ENCODE measurements at places on chromosomes 5 and 9.

DNA sequence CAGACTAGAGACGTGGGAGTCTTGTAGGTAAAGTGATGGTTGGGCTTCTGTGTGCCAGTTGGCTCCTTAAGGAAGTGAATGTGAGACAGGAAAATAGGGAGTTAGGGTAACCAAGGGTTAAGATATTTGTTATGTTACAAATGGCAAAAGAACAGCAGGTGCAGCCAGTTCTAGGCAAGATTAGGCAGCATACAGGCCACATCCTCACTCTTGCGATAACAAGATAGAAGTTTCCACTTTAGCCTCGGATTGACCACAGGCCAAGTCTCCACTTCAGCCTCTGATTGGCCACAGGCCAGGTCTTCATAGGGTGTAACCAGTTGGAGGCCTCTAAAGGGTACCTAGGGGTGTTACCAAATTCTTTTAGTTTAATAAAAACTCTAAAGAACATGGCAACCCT is 54.6 kb upstream of the ABCA1 start:
- no peak for DNase-seq

DNA sequence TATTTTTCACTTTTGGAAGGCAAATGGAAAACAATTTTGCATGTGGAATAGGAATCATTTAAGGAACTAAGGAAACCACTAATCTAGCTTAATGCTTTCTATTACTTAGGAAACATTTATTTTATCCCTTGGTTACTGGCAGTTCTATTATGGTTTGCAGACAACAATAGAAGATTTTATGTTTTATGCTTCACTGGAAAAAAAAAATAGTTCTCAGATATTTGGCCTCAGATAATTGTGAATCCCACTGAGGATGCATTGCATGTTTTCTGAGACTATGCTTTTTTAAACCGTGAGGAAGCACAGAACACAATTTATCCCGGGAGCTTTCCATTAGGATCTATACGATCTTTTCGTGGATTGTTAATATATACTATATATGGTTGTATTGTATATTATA is 356.9 kb downstream of the CSNK1G3 start:
- no peak for DNase-seq

- DNase-seq: no peak
Observed at GRCh38 chr5:3104429-3105060, 353.1 kb upstream of the IRX2 start.

GRCh38 chr5:167503926-167504720 is 787.3 kb upstream of the WWC1 start:
- DNase-seq: no peak

GRCh38 chr9:36791222-36791950 is 218.7 kb downstream of the MELK start:
- DNase-seq: no peak

DNA sequence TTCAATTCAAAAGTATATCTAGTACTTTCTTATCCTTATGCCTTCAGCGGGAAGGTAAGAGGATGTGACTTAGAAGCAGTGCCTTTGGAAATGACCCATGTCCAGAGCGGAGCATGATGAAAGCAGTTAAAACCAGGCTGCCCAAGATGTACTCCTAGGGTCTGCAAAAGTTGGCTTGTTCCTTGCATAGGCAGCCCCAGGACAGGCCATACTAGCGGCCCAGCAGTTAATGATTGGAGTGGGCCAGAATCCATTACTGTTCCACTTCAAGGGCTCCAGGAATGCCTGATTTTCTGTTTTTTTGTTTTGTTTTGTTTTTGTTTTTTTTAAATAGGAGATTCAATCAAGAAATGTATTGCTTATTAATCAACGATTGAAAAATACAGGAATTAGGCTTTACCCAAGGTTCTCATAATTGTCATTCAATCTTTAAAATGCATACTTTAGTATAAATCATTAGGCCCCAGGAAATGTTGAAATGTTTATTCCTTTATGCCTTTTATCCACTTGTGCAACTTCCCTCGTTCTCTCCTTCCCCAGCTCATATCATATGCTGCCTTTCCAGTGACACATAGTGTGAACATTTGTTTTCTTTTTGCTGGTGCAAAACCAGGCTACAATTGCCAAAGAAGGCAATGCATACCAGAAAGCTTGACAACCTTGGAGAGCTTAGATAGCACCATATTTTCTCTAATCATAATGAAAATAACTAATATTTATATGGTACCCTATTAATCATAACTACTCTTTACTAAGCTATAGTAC is 190.8 kb downstream of the ARHGEF28 start:
- no peak for DNase-seq

- DNase-seq: no peak
Observed at GRCh38 chr9:123457583-123457982, 101.6 kb downstream of the CRB2 start.

GRCh38 chr9:93475856-93476255 is 22.5 kb upstream of the FAM120AOS start:
- DNase-seq: no peak

- peak; percentile 88 for DNase-seq
Observed at GRCh38 chr9:115923903-115924668, 229.5 kb upstream of the PAPPA start.

DNA sequence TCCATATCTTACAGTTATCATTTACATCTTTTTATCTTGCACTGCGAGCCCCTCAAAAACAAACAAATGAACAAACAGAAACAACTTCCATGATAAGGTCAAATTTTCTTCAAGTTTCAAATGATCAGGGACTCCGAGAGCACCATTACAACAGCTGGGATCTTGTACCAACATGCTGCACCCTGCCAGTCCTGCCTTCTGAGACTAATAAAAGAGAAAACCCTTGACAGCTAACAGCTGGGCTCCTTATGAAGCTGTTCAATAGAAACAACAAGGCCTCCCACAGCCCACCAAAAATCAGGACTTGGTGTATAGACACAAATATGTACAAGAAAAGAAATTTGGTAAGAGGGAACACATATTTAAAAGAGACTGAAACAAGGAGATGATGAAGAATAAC is 985.3 kb upstream of the DMAC1 start:
- no peak for DNase-seq

GRCh38 chr9:69671311-69671878 is 776 bp downstream of the APBA1 start:
- no peak for DNase-seq

DNA sequence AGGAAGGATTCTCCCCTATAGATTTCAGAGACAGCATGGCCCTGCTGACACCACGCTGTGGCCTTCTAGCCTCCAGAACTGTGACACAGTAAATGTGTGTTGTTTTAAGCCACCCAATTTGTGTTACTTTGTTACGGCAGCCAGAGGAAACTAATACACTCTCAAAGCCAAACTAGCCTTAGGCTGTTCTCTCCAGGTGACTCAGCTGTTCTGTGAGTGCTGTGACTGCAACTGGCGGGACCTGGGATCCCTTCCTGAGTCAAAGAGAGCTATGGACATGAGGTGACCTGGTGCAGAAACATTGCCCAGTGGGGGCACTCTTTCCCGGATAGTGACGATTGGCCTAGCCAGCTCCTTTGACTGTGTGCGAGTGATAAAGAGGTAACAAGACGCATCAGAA is 14.0 kb upstream of the MLANA start:
- no peak for DNase-seq

- no peak for DNase-seq
Observed at GRCh38 chr5:108747111-108747773, 455 bp upstream of the FER start.

- no peak for DNase-seq
Observed at GRCh38 chr5:151174612-151175101, 17.1 kb upstream of the ANXA6 start.

DNA sequence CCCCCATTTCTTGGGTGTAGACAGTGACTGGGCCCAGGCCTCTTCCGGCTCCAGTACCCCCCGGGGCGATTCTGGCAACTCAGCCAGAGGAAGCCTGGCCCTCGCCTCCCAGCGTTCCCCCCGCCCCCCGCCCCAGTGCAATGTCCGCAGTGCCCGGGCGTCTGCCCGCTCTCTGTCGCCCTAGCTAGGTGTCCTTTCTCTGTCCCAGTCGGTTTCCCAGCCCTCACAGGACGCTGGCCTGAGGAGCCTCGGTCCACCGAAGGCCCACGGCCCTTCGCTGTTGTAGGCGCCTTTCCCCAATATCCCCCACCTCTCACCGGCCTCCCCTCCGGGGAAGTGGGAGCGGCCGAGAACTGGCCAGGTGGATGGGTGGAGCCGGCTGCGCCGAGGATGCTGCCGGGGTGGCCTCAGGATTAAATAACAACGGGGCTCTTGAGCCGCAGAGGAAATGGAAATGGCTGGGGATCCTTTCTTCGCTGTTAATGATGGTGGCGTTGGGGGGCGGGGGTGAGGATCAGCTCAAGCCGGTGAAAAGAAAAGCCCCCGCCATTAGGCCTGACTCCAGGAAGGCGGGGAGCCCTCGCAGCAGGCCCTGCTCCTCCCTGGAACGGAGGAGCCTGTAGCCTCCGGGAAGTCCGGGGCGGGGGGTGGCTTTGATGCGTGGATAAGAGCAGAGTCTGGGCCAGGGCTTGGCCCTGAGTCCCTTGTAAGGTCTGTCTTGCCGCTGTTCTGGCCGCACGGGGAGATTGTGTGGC is 1.1 kb upstream of the SPRY4 start:
- DNase-seq: no peak

DNA sequence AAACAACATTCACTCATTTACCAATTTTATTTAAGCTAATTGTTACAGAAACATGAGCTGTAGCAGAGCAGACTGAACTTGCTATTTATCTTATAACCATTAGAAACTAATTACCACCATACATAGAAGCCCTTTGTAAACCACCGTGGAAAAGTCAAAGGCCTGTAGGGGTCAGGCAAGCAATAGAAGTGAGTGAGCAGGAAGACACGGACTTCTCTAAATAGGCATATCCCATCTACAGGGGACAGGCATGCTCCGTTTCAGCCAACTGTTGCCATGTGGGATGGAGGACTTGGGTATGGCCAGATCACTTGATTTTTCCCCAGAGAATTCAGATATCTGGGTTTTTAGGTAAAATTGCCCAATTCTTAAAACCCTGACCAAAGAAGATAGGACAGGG is 44.8 kb downstream of the PRRC1 start:
- DNase-seq: no peak

DNA sequence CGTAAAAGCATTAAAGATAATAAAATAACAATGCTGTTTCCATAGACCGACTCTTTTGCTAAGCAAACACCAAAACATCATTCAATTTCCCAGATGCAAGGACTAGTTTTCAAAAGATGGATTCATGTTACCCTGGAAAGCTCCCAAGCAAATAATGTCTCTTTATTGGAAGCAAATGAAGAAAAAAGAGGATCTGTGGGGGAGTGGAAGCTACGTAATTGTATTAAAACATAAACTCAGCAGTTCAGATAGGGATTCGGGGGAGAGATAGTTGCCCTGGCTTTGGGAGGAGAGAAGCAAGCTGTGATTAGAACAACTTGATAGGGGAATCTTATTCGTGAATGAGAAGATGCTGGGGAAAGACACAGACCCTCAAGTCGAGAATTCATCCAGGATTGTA is 491.0 kb upstream of the CLINT1 start:
- no peak for DNase-seq

- DNase-seq: no peak
Observed at GRCh38 chr5:117326997-117327396, 752.4 kb upstream of the SEMA6A start.

DNA sequence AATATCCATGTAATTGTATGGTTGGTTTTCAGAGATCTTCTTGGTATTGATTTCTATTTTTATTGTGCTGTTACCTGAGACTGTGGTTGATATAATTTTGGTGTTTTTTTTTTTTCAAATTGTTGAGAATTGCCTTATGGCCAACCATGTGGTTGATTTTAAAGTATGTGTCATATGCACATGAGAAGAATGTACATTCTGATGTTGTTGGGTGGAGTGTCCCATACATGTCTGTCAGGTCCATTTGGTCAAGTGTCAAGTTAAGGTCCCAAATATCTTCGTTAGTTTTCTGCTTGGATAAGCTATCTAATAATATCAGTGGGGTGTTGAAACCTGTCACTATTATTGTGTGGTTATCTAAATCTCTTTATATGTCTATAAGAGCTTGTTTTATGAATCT is 160.0 kb upstream of the ITGA1 start:
- DNase-seq: no peak

DNA sequence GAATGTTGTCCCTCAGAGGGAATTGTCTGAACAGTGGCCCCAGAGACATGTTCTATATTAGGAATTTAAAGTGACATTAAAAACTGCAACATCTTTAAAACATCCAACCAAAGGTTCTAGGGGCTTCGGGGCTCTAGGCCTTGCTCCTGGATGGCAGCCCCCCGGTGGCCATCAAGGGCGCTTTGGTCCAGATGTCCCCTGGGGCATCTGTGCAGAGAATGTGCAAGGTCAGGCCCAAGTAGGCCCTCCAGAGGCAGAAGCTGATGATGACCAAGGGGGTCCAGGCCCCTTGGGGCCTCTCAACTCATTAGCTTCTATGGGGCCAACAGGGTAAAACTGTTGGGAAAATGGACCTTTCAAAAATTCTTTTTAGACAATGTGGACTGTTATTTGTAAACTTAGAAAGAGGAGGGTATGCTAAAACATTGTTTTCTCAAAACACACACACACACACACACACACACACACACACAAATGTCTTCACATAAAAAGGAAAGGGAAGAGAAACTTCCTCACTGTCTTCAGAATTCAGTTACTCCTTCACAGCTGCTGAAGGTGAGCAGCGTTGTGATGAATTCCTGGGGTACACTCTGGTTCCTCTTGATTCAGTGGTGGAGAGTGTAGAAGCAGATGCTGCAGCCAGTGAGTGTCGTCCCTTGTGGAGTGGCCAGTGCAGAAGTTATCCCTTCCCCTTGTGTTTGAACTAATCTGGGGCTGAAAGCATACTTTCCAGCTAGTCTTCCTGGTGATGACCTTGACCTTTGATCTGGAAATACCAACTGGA is 125.2 kb downstream of the WDR41 start:
- DNase-seq: no peak

DNA sequence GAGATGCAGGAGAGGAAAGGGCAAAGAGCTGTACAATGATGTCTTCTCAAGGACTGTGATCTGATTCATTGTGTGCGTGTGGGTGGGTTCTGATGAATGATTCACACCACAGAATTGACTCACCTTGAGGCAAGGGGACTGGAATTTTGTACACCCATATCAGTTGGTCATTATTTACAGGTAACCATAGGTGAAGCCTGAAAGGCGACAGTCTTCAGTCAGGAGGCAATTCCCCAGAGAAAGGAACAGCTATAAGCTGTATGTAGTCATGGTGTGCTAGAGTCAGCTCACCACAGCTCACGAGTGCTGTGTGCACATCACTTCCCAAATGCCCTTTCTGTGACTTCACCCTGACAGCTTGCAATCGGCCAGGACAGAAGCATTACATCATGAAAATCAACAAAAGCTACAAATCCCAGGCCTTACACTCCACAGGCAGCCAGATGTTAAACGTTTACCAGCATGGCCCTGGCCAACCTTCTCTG is 87.6 kb upstream of the RPS23 start:
- DNase-seq: no peak

DNA sequence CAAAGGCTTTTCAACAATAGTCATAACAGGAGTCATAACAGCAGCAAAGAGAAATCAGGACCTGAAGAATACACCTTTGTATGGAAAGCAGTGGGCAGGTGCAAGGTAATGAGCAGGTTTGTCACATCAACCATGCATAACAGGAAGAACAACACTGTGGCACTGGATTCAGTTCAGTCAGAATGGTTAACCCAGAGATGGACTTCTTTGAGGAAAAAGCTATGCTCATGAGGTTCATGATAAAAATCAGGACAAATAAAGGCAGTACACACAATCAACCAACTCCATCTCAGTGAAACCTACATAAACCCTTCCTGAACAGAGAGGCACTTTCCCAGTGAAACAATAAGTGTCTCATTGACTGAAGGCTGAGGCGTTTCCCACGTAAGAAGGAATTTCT is 27.0 kb downstream of the ABITRAM start:
- no peak for DNase-seq
